Activated CD8-positive, alpha-beta memory T cell treated with anti-CD3 and anti-CD28 coated beads, Interleukin-2, amount 50 U/mL, for 48 hours (primary cell): ENCODE measurements at places on chromosomes 3 and 15.

GRCh38 chr15:64045774-64046420 is 388 bp downstream of the DAPK2 start:
- DNase-seq = no peak

DNA sequence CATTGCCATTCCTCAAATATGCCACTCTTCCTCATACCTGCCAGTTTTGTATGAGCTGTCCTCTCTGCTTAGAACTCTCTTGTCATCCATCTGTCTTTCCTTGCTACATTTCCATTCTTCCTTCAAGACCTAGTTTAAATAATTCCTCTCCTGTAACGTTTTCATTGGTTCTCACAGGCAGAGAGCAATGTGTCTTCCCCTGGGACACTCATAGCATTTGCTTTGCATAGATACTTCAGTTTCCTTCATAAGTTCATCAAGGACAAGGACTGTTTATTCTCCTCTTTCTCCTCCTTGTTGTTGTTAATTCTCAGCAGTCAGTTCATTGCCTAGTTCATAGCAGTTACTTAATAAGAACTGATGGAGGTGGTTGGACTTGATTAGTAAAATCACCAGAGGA is 10.5 kb downstream of the NR2C2 start:
- no peak for DNase-seq

GRCh38 chr3:102053375-102053989 is 204.2 kb downstream of the NFKBIZ start:
- no peak for DNase-seq

DNA sequence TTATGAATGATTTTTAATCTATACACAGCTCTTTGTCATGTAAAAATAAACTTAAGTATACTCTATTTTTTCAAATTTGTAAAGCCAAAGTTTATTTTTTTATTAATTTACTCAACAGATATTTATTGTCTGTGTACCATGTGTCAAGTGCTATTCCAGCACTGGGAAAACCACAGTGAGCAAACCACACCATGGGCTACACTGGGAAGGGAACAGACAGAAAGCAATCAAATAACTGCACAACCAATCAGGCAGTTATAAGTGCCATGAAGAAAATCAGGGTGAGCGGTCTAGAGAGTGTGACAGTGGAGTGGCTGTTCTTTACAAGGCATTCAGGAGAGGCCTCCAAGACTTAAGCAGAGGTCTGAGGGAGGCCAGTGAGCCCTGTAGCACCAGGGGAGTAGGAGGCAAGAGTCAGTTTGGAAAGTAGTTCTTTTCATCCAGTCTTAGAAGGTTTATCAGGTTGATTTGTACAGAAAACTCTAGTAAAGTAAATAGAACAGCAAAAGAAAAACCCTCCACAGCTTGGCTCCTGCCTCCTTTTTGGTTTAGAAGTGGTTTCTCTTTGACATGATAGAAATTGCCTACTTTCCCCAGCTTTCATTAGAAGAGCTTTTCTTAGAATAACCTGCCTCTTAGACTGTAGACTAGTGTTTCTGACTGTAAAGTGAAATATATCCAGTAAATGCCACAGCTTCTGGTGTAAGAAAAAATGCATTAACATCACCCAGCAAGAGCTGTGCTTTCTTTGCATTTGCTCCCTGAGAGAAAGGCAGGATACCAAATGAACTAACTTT is 13.7 kb downstream of the EIF2AK4 start:
- no peak for DNase-seq

DNA sequence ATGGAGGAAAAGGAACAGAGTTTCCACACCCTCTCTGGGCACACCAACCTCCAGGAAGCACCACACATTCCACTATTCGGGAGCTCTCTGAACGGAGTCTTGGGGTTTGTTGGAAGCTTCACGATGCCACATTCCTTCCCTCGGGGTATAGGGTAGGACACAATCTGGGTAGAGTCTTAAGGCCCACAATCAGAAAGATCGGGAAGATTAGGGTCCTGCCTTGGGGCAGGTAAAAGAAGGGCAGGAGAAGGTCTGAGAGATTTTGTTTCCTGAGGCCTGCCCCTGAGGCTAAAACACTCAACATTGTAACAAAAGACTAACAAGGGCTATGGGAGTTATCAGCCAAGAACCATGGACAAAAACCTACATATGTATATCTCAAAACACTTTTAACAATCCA is 89.2 kb upstream of the RAP2B start:
- DNase-seq = no peak

DNA sequence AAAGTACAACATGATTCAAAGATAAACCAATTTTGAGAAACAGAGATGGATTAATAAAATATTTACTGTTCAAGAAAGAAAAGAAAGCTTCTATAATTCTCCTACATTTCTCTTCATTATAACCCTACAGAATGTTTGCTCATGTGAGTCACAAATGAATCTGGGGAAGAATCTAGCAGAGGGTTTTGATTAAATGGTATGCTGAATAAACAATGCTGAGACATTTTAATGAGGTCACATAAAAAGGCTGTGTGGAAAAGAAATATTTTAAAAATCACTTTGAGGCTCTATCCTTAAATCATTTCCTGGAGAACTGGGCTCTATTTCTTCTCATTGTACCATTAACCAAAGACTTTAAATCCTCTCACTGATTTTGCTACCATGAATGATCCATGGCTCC is 727.7 kb downstream of the NTRK3 start:
- DNase-seq = no peak

GRCh38 chr15:58081456-58081855 is 15.9 kb upstream of the ALDH1A2 start:
- no peak for DNase-seq

GRCh38 chr3:188286087-188286513 is 132.1 kb downstream of the LPP start:
- DNase-seq = no peak

DNA sequence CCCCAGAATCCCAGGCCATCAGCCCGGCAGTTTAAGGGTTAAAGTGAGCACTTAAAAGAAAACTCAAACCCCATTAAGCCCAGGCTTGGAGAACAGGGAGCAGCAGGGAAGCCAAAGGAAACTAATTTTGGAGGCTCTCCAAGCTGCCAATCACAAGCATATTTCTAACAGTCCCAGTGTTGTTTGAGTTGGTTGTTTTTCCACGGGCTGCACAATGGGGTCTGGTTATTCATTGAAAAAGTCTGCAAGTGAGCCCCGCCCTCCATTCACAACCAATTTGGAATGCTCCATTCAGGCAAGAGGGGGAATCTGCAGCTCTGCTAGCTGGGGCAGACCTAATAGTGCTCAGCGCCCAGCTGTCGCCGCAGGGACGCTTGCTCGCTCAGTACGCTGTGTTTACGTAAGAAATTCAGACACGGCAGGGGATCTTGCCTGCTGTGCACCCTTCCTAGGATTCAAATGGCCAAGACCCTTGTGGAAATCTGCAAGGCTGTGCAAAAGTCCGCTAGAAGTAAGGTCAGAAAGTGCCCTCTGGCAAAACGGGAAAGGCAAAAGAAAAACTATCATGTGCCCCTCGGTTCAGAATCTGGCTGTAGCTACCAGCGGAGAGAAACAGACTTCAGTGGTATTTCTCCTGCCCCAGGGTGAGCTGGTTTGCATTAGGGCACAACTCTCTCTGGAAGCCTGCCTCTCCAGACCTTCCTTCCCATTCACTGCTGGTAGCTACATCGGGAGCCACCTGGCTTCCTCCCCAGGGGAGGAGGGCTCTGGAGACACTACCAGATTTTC is 11.0 kb downstream of the ETV5 start:
- no peak for DNase-seq

DNA sequence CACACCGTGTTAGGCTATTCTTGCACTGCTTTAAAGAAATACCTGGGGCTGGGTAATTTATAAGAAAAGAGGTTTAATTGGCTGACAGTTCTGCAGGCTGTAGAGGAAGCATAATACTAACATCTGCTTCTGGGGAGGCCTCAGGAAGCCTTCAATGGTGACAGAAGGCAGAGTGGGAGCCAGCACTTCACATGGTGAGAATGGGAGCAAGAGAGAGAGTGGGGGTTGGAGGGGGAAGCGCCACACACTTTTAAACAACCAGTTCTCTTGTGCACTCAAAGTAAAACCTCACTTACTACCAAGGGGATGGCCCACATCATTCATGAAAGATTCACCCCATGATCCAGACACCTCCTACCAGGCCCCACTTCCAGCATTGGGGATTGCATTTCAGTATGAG is 181.1 kb downstream of the APBA2 start:
- DNase-seq = no peak

DNA sequence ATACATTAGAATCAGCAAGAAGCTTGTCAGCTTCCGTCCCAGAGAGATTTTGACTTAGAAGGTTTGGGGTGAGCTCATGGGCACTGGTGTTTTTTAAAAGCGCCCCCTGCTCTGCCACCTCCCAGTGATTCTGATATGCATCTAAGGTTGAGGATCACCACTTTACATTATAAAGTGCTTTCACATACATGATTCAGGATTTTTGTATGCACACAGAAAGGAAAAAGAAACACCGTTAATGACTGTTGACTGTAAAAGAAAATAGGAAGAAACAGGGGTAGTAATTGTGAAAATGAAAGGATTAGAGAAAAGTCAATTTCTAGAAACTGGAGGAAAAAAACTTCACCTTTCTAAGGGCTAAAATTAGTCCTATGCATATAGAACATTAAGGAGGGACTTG is 104.9 kb upstream of the ZBED2 start:
- DNase-seq = no peak

GRCh38 chr15:70212286-70212962 is 114.7 kb upstream of the TLE3 start:
- DNase-seq = no peak

- no peak for DNase-seq
Measured at GRCh38 chr15:101528108-101528916, 38.8 kb upstream of the PCSK6 start.

GRCh38 chr3:175590745-175591144 is 731.6 kb downstream of the NAALADL2 start:
- no peak for DNase-seq

DNA sequence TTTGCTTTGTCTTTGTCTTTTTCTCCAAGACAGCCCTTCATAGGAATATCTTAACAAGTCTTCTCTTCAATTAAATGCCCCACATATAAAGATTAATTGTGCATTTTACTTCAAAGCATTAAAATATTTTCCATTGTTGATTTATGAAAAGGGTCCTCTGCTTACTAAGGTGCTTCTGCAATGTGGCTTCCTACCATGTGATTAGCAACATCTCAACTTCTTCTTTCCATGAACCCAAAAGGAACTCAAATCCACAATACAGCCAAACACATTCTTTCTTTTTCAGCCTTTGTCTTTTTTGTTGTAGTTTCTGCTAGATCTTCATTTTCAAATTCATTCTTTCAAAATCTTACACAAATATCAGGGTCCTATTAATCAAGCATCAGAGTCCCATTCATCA is 309.2 kb downstream of the NSUN3 start:
- no peak for DNase-seq
